ENCODE measurements at places on chromosomes 12 and 14.

- no peak for DNase-seq
Observed at GRCh38 chr12:5577741-5578140, 145.8 kb downstream of the NTF3 start.

DNA sequence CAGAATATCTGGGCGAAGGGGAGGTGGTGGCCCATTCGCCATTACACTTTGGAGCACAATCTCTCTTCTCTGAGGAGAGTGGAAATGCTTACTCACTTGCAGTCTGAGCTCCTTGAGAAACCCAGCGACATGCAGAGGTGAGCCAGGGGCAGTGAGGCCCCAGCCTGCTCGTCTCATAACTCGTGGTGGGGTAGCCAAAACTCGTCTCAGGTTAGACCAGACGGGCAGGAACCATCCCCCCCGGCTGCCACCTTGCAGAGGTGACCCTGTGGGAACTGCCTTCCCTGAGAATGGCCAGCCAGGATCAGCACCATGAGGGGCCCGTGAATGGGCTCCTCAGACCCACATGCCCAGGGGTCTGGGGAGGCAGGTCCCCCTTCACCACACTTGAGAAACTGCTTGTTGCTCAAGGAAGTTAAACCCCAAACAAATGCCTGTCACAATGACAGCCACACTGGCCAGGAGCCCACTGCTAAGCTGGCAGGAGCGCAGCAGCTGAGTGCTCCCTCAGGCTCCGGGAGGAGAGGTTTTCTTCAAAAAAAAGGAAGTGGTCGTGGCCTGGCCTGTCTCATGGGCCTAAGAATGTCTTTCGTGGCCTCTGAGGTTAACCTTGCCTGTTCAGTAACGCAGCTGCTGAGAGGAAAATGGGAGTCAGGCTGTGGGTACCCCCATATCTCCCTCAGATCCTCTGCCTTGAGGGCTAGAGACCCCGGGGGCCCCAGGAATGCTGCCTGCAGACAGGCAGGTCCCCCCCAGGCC, 9.2 kb upstream of the ALDH2 start:
- no peak for DNase-seq

DNA sequence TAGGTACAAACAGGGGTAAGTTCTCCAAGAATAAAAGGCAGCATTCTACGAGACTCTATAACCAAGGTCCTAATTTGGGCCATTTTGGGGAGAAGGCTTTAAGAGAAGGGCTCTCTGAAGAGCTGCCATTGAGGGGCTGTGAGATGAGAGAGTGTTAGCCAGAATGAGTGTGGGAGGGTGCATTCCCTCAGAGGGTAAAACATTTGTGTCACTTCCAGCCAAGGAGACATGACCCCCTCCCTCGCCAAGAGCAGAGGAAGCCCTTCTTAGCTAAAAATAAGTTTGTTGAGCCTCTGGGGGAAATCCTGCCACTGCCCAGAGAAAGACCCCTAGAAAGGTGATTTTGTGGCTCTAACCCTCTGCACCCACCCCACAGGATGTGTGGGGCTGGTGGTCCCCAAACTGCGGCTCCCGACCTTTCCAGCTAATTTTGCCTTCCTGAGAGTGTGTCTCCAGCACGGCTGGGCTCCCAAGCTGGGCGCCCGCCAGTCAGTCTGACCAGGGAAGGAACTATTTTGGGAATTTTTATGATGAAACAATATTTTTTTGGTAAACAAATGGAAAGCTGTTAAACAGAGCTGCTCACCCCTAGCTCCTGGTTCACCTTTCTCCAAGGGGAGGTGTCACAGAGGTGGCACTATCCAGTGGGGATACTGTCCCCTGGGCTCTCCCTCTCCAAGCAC, 65.9 kb upstream of the JDP2 start:
- no peak for DNase-seq

DNA sequence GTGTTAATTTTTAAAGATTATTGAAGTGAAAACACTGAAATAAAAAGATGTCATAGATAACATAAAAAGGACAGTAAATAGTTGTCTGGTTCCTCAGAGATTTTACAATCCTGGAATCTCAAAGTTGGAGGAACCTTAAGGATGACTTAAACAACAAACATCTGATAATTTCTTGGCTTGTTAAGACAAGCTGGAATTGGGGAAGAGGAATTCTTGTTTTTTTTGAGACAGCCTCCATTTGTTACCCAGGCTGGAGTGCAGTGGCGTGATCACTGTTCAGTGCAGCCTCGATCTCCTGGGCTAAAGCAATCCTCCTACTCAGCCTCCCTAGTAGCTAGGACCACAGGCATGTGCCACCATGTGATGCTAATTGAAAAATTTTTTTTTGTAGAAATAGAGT, 2.3 kb downstream of the ZNF410 start:
- no peak for DNase-seq

DNA sequence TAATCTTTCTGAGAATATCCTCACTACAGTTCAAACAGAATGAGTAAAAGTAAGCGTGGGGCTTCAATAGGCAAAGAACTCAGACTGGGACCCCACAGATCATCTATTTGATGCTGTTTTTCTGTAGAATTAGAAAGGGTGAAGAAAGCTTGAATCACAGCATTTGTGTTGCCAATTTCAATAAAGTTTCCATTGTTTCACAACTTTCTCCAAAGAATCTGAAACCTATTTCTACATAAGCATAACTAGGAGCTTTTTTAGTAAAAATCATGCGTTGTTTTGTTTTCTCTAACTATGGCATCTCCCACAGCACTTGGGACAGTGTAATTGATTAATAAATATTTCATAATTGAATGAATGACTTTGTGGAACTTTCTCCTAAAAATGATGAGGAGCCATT, 16.7 kb upstream of the NEDD1 start:
- DNase-seq = no peak

- peak; percentile 5 for DNase-seq
Observed at GRCh38 chr12:3135522-3136461, 58.6 kb downstream of the TSPAN9 start.

DNA sequence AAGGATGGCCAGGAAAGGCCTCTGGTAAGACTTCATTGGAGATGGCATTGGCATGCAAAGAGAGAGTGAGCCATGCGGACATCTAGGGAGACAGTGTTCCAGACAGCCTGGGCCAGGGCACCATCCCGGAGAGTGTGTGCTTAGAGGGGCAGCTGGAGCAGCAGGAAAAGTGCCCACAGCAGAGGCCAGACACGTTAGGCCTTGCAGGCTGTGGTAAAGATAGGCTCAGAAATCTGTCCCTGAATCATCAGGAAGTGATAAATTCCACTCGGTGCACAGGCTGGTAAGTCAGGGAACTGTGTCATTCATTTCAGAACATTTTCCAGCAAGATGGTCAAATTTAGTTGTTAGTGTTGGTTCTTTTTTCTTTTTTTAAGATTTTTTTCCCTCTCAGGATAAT, 8.8 kb downstream of the GALNT16 start:
- no peak for DNase-seq

- peak; percentile 53 for DNase-seq
Observed at GRCh38 chr12:121060149-121061001, 21.3 kb upstream of the OASL start.

GRCh38 chr12:132711080-132711843, 620 bp downstream of the PGAM5 start:
- peak; percentile 11 for DNase-seq

GRCh38 chr14:69593018-69593677, 18.2 kb upstream of the SUSD6 start:
- DNase-seq = no peak

DNA sequence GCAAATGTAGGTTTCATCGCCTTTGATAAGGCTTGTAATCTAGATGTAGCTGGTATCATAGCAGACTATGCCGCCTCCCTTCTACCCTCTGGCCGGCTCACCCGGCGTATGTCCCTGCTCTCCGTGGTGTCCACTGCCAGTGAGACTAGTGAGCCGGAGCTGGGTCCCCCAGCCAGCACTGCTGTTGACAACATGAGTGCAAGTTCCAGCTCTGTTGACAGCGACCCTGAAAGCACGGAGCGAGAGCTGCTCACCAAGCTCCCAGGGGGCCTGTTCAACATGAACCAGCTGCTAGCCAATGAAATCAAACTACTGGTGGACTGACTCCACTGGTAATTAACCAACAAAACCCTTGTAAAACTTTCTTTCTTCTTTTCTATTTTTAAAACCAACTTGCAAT, 49.0 kb upstream of the A2ML1 start:
- no peak for DNase-seq

GRCh38 chr12:88630561-88630960, 50.3 kb upstream of the KITLG start:
- DNase-seq = no peak

DNA sequence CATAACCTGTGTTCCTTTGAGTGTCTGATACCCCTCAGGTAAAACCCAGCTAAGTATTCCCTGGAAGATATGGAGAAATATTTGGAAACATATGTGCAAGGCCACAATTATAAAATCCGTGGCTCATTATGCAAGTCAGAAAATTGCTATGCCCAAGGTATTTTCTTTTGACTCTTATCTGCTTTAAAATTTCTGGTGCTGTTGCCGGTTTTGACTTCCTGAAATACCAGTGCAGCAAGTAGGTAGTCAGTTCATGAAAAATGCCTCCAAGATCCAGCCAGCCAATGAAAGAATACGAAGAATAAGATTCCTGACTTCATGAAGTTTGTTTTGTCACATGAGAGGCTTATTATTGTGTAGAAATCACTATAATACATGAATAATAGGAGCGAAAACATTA, 20.2 kb upstream of the FUT8 start:
- no peak for DNase-seq

- no peak for DNase-seq
Observed at GRCh38 chr14:42778984-42779383, 1172.3 kb downstream of the LRFN5 start.

DNA sequence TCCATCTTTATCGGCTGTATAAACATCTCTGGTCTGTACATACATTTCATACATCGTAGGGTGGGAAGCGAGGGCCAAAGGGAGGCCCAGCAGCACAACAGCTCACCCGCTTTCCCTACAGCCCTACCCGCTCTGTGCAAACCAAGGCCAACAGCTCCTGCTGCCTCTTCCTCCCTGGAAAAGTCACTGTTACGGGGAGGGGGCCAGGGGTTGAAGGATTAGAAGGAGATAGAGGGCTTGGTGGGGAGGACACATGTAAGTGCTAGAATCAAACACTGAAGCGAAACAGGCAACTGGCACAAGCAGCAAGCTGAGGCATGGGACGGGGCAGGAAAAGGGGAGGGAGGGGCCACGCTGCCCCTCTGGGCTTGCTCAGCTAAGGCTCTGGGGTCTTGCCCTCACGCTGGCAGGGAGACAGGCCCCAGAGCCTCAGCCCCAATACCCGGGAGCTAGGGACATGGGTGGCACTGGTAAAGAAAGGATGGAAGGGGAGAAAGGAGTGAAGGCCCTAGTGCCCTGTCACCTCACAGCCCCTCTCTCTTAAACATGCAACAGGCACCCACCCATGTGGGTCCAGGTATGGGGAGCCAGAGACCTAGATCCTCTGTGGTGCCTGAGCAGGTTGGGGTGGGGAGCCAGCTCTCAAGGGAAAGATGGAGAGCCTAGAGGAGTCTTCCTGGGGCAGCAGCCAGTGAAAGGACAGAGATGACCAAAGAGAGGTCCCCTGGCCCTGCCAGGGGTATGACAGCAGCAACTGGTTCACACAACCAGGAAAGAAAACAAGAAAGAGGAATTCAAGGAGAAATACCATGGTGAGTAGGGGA, 14.4 kb downstream of the SPRYD3 start:
- DNase-seq = no peak

DNA sequence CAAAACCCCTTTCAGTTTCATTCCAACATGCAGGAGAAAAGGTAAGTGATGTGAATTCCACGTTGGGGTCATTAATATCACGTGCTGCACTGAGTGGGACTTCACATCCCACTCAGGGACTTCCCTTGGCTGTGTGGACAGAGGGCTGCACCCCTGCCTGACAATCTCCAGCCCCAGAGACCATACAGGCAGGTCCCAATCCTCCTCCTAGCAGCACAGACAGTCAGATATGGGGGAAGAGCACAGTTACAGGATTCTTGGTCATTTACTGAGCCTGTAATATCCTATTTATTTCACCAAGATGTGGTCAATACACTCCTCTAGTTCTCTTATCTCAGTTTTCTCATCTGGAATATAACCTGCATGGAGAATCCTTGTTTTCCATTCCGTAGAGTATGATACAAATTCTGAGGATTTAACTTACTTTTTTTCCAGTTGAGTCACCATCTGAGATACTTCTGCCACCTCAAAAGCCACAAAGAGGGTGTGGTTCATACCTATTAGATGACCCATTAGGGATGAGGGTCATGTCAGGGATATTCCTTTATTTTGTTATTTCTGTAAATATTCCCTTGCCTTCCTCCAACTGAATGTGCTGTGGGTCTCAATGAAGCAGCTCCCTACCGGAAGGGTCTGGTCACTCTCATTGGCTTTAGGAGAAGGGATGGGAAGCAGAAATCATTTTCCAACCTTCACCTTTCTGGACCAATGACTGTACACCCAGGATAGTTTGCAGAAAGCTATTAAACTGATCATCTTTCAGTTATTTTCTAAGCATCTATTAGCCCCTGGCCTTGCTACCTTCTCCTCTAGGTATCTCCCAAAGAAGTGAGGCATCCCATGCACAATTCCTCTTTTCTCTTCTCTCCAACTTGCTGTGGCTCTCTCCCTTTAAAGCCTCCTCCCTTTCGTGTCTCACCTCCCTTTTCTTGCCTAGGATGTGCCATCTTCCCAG, 43.0 kb upstream of the NTF3 start:
- DNase-seq = no peak

DNA sequence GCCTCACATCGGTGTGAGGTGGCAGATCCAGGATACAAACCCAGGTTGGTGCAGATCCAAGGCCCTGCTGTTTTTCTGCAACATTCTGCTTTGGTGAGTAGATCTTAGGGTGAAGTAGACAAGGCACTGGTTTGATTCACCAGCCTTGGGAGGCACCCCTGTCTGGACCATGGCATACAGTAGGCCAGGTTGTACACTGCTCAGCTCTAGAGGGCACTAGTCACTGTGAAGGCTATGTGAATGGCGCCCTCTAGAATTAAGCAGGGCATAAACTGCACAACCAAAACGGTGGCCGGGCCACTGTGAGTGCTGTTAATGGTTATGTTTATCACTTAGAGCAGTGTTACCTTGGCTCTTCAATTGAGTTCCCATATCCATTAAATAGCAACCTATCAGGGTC, 280.6 kb upstream of the PWP1 start:
- no peak for DNase-seq

DNA sequence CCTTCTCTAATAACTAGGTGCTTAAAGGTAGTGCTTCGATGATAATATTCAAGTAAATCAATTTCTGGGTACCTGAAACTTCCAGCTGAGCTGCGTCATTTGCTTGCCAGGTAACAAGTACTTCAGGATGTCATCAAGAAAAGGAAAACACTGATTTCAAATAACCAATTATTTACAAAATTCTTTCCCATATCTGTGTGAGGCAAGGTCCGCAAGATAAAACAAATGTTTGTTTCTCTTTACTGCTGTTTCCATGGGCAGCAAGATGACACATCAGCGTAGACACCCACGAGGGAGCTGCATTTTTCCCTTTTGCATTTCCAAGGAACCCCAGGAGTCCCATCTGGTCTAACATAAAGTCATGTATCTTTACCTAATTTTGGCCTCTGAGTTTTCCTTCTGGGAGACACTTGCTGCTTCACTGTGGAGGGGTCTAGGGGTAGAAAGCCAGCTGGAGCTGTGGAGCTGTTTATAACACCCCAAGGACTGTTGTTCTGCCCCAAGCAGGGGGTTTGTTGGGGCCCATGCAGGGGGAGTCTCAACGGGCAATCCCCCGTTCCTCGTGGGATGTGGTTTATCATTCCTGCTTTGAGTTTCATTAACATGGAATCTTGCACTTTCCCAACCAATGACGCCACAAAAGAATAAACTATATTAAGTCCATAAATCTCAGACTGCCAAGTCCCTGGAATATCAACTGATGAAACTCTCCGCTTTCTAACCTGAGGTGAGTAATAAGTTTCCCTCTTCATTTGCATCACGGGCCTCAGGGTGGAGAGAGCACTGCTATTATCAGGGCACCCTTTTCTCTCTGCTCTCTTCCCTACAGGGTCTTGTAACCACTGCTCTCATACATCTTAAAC, 112.8 kb upstream of the PELI2 start:
- DNase-seq = no peak

All from activated effector memory CD4-positive, alpha-beta T cell treated with Interleukin-2 at 50 U/mL for 16 hours (primary cell).